ENCODE measurements at places on chromosomes 1 and 21. TPM values are rescaled to one million over a fixed set of nuclear protein-coding genes. Genes with fewer than 3 reads are reported as not detected.

- DNase-seq, result no peak
These were observed 90.5 kb upstream of the ADAR start for GRCh38 chr1:154698320-154699096.

TEDDM1 gene
- polyA plus RNA-seq, result not detected

GRCh38 chr1:234840843-234841242, 230.9 kb upstream of the IRF2BP2 start:
- no peak for DNase-seq

ANGPTL1 gene
- 0.03 TPM for polyA plus RNA-seq

TNNT2 gene
- 1.2 TPM for polyA plus RNA-seq

DNA sequence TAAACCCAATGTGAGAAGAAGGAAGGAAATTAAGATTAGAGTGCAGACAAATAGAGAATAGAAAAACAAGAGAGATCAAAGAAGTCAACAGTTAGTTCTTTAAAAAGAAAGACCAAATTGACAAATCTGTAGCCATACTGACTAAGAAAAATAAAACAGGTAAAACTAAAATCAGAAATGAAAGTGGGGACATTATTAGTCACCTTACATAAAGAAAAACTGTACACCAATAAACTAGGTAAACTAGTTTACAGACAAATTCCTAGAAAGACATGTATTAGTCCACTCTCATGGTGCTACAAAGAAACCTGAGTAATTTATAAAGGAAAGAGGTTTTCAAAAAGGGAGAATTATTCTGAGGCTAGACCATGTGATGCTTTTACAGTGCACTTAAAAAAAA, 22.3 kb downstream of the BLZF1 start:
- no peak for DNase-seq

DNA sequence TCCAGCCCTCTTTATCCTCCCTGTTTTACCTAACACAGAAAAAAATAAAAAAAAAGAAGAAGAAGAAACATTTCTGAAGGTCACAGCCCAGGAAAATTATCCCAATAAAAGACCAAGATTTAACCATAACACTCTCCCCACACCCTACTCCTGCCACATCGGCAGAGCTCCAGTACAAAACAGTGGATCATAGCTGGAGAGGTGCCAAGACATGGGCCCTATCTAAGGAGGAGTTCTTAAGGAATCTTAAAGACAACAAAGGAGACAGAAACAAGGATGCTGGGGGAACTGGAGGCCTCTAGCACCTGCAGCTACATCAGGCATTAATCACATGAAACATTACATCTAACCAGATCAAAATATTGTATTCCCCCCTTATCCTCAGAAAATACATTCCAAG, 432.8 kb downstream of the MATN1 start:
- no peak for DNase-seq

URB1 gene
- polyA plus RNA-seq, result 9.2 TPM

- no peak for DNase-seq
These were observed 887 bp downstream of the HES2 start for GRCh38 chr1:6418668-6419396.

SLC16A4 gene
- 27.7 TPM for polyA plus RNA-seq

AIRE gene
- 0.05 TPM for polyA plus RNA-seq

DNA sequence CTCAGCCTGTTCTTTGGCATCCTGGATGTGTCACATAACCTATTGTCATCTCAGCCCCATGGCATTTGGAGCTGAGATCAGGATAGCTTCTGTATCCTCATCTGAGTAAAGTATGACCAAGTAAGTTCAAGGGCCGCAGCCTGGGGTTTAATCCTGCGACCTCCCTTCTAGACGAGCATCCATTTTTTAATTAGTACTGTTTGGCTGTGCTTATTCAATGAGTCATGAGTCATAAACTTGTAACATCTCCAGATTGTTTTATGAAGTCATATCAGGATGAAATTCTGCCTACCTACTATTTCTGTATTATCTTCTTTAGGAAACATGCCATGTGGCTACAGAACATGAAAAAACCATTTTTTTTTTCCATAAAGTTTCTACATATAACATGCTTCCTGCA, 119.1 kb downstream of the ERG start:
- no peak for DNase-seq

GRCh38 chr1:43530483-43531106, at the start of gene PTPRF:
Gene PTPRF, plus strand, starts transcription at chr1:43530883. Its CDS starts 14,193 bp downstream, at chr1:43545076.
- peak; percentile 48 for DNase-seq

ARHGAP29 gene
- 19.1 TPM for polyA plus RNA-seq

DNA sequence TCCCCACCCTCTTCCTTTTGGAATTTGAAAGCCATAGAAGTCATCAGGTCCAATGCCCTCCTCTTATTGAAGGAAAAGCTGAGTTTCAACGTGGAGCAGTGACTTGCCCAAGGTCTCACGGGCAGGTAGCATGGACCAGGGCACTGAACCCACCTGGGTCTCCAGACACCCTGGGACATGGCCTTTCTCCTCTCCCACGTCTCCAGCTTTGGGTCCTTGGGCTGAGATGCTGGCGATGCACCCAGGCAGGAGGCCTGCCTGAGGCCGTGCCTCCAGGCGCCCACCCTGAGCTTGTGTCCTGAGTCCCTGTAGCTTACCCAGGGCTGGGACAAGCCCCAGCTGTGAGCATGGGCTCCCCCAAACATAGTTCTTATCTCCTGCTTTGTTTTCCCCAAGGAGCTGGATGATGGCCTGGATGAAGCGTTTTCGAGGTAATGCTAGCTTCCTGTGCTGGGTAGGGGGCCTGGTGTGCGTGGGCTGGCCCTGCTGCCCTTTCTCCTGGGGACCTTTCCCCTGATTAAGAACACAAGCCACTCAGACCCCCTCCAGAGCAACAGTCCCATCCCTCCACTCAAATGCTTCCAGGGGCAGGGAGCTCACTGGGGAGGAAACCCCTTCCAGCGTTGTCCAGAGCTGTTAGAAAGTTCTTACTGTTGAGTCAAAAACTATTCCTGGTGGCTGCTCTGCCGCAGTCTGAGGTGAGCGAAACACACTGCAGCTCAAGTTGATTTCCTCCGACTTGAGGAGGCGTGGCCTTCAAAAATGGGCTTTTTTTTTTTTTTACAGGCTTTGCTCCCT, 21.6 kb downstream of the LDLRAP1 start:
- DNase-seq, result peak; percentile 47

ACOT11 gene
- 2.7 TPM for polyA plus RNA-seq

OR6K3 gene
- not detected for polyA plus RNA-seq

DNA sequence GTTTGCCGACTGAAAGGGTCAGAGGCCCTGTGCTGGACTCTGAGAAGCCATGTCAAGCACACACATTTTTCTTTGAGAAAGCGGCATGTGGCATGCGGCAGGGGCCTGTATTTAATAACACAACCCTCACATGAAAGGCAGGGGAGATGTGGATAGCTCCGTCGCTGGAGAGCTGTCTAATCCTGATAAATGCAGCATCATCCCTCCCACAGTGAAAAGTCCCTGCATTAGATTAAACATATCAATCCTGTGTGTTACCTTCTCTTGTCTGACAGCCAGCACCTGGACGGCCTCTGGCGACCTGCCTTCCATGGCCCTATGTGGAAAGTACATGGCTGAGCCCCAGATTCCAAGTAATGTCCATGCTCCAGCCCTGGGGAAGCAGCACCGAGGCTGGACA, 313.0 kb upstream of the AJAP1 start:
- DNase-seq, result no peak

ADAM30 gene
- polyA plus RNA-seq, result not detected
